ENCODE measurements at places on chromosomes 7 and 10. TPM values are rescaled to one million over a fixed set of nuclear protein-coding genes. Genes with fewer than 3 reads are reported as not detected.

Gene CH25H
- 34.9 TPM for total RNA-seq

- H3K27me3 ChIP-seq, result no peaks in the 10 kb centered on the region
- no peak overlapping the region for H3K4me3 ChIP-seq
- H3K4me1 ChIP-seq, result no peaks in the 10 kb centered on the region
- H3K27ac ChIP-seq, result no peak overlapping the region
- H3K36me3 ChIP-seq, result no peaks in the 10 kb centered on the region
- no peak for DNase-seq
Measured at GRCh38 chr10:16009785-16010184, 149.5 kb upstream of the MINDY3 start.

Gene GIMAP6
- not detected for total RNA-seq

GRCh38 chr7:73397521-73398281 is 35.9 kb upstream of the FZD9 start:
- no peak for DNase-seq
- no peak overlapping the region for H3K4me3 ChIP-seq

Gene GRM8
- not detected for total RNA-seq

GRCh38 chr10:22005763-22006162 is 2.2 kb upstream of the DNAJC1 start:
- no peaks in the 10 kb centered on the region for H3K27me3 ChIP-seq
- DNase-seq, result no peak
- H3K36me3 ChIP-seq, result no peaks in the 10 kb centered on the region
- no peak overlapping the region for H3K27ac ChIP-seq
- H3K4me3 ChIP-seq, result no peak overlapping the region
